ENCODE measurements at places on chromosomes 7 and 10. TPM values are rescaled to one million over a fixed set of nuclear protein-coding genes. Genes with fewer than 3 reads are reported as not detected.

Gene PGAM2
- 0.64 TPM for total RNA-seq

Gene KLF14
- not detected for total RNA-seq

Gene GDF2
- total RNA-seq: not detected

DNA sequence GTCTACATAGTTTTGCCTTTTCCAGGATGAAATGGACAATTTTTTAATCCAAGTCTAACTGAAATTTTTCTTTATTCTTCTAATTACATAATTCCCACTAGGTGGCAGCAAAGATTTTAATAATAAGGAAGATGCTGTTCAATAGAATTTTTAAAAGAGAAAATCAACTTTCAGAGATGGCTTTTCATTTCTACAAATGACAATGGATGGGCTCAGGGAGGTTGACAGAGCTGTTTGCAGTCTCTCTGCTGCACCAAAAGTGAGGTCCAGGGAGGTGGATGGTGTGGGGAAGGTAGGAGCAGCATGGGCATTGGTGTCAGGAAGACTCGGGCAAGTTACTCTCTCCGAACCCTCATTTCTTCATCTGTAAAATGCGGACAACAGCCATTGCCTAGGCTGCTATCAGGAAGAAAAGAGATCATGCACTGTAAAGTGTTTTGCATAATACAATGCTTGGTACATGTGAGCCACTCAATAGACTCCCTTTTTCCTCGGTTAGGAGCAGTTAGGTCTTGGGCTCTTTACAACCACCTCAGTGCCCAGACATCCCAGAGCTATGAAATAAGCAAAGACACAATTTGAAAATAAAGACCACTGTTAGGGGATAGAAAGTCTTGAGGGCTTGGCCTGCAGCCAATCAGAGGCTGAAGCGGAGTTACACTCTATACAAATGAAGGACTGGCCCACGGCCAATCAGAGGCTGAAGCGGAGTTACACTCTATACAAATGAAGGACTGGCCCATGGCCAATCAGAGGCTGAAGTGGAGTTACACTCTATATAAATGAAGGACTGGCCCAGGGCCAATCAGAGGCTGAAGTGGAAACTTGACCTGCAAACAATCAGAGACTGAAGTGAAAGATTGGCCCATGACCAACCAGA is 107.1 kb downstream of the ABLIM1 start:
- DNase-seq: peak; percentile 82

- no peak for DNase-seq
Measured at GRCh38 chr10:30415593-30415992, 18.4 kb upstream of the MAP3K8 start.

- DNase-seq: peak; percentile 29
Measured at GRCh38 chr7:1533547-1534329, 3.2 kb downstream of the MAFK start.

All from left colon (tissue), 2 donors.